ENCODE measurements at places on chromosomes 5 and 9.

DNA sequence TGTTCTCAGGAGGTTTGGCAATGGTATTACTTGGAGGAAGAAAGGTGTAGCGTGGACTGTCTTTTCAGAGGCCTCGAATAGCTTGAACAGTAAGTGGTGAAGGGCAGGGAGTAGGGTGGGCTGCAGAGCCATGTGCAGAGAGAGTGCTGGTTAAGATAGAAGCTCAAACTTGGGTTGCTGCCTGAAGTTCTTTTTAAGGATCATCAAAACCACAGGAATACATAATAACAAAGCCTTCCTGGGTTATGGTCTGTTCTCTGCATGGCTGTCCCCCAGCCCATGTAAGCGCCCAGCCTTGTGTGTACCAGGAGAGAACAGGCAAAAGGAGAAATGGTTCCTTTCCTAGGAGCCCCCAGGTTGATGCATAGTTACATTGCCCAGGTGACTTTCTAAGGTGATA is 43.9 kb downstream of the RCL1 start:
- no peak for DNase-seq

DNA sequence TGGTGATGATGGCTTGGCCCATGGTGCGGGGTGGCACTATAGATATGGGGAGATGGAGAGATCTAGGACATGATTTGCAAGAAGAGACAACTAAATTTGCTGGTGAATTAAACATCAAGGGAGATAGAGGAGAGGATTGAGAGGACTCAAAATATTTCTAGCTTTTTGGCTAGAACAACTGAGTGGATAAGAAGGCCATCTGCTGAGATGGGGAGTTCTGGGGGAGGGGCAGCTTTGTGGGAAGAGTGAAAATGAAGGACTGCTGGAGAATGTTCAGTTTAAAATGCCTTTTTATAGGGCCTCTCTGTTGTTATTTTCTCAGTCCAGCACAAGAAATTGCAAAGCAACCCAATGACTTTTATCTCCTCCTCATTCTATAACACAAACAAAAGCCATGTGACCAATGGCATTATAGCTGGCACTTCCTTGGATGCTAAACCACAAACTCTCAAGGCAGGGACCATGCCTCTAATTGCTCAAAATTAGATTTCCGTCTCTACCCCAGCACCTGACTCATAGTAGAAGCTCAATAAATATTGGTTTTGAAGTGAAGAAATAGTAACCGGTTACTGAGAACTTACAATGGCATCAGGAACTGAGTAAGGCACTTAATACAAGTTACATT is 29.8 kb downstream of the JAKMIP2 start:
- DNase-seq, result no peak

DNA sequence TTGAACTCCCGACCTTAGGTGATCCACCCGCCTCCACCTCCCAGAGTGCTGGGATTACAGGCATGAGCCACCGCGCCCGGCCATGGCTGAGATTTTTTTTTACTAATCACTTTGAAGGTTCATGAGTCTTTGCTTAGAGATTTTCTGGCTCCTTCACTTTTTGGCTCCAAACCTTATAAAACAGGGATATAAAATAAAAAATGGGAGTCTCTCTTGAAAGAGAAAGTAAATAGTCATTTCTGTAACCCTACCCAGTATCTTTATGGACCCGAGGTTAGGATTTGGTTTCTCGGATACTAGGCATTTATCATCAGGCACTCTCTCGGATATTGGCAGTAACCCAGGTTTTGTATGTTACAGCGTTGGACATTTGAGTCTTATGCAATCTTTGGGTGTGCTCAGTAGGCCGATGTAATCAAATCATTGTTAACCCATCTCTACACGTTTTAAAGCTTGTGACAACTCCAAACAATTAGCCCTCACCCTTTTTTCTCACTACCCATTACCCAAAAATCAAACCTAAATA is 25.3 kb downstream of the STXBP1 start:
- DNase-seq, result no peak

DNA sequence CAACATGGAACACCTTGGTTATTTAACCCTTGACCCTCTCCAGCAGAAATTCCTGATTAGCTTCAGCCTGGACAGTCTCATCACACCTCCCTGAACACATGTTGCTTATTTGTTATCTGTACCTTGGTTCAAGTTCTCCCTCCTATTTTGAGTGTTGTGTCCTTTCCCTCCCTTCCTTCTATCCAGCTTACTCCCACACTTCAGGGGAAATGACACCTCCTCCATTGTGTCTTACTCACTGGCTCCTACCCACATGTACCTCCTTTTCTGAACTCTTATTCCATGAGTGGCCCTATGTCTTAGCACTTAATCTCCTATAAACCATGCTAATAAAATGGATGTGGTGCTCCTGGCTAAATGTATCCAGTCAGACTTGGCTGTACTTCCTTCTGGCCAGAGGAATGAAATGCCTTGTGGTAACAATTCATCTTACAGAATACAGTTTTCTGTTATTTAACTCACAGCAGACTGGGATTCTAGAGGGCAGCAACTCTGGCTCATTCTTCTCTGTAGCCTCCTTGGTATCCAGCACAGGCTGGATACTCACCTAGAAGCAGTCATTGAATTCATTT is 11.2 kb downstream of the LIX1 start:
- DNase-seq, result no peak

- peak; percentile 50 for DNase-seq
Measured at GRCh38 chr9:33264003-33264472, 470 bp downstream of the BAG1 start.

GRCh38 chr9:99162759-99163364 is 57.9 kb downstream of the TGFBR1 start:
- DNase-seq, result peak; percentile 43

DNA sequence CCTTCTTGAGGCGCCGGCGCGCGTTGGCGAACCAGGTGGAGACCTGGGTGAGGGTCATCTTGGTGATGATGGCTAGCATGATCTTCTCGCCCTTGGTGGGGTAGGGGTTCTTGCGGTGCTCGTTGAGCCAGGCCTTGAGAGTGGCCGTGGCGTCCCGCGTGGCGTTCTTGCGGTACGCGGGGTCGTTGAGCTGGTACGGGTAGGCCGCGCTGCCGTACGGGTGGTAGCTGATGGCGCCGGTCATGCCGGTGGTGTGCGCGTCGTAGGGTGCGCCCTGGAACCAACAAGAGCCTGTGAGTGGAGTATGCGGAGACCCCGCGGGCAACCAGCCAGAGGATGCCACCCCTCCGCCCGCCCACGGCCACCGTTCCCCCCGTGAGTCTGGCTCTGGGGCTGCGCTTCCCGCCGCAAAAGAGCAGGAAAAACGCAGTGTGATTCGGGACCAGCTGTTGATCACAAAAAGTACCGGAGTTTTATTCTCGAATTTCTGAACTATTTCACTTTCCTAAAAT is 1.9 kb downstream of the IRX2 start:
- DNase-seq, result no peak

GRCh38 chr9:114529285-114529684 is 24.0 kb upstream of the WHRN start:
- DNase-seq, result no peak

DNA sequence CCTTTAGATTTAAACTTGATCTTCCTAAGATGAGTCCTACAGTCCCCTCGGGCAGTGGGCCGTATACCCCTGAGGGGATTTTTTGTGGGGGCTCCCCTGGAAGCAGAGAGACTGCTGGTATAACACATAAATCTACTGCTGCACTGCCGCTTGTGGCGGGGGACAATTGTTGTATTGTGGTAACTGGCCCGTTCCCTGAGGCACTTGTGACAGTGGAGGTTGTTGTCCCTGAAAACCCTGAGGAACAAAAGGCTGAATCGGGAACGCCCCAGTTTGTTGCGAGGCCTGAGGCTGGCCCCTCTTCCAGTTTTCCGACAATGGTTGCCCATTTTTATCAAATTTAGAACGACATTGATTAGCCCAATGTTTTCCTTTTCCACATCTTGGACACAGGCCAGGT is 4.7 kb upstream of the TMEM141 start:
- DNase-seq, result no peak

GRCh38 chr9:69455311-69455710 is 130.3 kb downstream of the ENTREP1 start:
- no peak for DNase-seq

- no peak for DNase-seq
Measured at GRCh38 chr5:15936505-15937245, 242.9 kb downstream of the MARCHF11 start.

DNA sequence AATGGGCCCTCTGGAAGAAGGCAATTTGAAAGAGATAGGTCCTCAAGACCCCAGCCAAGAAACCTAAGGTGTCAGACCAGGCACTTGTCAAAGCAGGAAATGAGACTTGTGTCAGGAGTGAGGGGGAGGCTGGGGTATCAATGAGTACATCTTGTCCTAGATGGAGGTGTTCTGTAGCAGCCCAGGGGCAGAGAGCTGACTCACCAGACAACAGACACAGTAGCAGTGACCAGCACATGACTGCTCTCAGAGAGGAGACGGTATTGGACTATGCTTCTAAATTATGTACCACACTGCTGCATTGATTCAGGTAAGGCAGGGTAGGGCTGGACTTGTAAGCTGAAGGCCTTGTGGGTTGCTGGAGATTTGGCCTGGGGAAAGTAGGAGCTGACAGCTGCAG is 551.2 kb upstream of the KLF4 start:
- no peak for DNase-seq

GRCh38 chr9:136978073-136978864 is 965 bp downstream of the PTGDS start:
- peak; percentile 62 for DNase-seq

GRCh38 chr5:88377705-88378656 is 109.3 kb upstream of the TMEM161B start:
- DNase-seq, result no peak

GRCh38 chr9:127077644-127077946 is 44.8 kb downstream of the ANGPTL2 start:
- DNase-seq, result no peak

DNA sequence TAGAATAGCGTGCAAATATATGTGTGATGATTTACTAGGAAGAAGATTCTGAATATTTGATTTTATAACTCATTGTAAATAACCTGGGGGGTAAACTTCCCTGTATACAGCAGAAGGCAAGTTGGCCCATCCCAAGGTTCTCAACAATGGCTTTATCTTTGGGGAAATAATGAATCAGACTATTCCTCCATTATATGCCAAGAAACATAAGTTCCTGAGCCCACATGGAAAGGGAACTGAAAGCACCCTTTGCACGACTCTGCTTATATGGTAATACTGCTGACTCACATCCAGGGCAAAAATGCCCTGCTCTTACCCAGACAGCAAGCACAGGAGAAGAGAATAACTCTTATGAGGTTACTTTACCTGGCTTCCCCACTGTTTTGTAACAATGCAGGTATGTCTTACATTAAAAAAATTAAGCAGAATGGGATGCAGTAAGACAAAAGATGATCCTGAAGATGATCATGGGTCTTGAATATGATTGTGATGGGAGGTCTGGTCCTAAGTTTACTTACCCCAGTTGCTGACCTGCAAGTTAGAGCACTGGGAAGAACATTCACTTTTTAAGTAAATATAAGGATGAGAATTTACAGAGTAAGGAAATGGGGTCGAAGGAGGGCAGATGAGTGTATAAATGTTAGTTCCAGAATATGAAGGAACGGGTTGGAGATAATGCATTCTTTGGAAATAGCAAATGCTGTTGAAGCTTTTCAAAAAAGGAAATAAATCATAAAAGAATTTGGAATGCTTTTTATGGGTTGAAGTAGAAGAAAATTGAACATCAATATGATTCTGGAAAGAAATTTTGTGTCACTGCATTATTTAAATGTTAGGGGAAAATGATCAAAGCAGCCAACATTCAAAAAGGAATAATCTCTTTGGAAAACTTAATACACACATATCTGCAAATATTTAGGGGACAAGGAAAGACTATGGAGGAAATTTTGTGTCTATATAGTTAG is 428.4 kb upstream of the MPDZ start:
- DNase-seq, result no peak

- DNase-seq, result no peak
Measured at GRCh38 chr5:147575598-147575997, 65.7 kb upstream of the DPYSL3 start.

DNA sequence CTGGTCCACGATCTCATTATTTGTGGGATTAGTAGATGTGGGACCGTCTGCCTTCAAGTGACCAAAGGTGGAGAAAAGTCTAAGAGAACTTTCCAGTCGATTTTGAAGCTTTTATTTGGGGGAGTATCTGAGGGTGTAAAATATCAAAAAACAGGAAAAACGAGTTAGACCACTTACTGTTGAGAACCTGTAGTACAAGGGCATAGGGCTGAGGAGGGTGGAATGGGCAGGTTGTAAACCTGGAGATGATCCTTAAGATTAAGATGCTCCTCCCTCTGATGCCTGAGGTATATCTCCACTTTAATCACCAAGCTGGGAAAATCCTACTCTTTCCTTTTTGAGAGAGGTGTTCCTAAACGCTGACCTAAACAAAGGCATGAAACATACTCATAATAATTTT is 32.0 kb upstream of the GTF2H2C start:
- DNase-seq, result no peak

DNA sequence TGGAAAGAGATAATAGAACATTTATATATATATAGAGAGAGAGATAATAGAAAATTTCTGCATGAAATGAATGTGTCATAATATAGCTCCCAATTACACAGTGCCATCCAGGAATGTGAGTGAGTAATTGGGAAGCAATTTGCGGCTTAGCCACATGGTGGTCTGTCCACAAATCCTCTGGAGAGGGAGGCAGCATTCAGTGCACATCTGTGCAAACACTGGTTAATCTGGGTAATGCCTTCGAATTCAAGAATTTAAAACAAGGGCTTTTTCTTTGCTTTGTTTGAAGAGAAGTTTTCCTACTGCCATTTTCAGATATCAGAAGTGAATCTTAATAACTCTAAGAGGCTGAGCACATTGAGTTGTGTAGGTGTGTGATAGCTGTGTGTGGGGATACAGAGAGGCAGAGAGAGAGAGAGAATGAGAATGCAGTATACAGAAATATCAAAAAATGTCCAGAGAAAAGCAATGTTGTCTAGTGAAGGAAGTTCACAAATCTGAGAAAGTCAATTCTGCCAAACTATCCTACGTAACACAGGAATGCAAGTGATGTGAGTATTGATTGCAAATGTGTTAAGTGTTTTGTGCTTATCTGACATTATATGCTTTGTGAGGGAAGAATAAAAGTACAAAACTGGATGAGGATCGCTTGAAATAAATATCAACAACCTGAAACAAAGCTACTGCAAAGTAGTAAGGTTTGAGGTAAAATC is 134.6 kb downstream of the EDIL3 start:
- DNase-seq, result no peak

DNA sequence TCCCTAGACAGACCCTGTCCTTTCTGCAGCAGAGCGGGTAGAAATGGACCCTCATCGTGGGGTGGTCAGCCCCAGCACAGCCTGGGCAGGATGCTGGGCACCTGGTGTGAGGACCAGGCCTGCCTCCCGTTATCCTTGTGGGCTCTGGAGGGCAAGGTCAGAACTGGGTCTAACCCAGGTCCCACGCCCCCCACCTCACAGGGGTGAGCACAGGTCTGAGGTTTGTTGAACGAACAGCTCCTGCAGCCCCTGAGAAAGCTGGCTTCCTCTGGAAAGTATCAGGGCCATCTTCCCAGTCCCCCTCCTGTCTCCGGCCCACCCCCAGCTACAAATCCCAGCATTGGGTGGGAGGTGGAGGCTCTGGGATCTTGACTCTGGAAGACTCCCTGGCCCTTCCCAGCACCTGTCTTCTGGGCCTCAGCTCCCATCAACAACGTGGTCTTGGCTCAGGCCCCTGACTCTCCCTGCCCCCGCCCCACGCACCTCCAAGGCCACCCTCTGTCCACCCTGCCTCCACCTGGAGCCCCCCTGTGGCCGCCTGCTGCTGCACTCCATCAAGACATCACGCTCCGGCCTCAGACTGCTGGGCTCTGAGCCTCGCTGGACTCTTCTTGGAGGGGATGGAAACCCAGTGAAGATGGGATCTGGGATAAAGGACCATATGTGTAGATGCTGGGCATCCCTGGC is 30.1 kb upstream of the CNOT6 start:
- no peak for DNase-seq

All from CD4-positive, alpha-beta T cell (primary cell).